Non-pigmented ciliary epithelial cell (primary cell): ENCODE measurements at places on chromosomes 1 and 21.

GRCh38 chr1:240991230-240991629 lies 365.8 kb downstream of the RGS7 start:
- DNase-seq = no peak

- no peak for DNase-seq
Observed at GRCh38 chr1:171984850-171985485, 143.7 kb downstream of the DNM3 start.

GRCh38 chr1:200776949-200777348 lies 38.3 kb downstream of the CAMSAP2 start:
- DNase-seq = no peak

DNA sequence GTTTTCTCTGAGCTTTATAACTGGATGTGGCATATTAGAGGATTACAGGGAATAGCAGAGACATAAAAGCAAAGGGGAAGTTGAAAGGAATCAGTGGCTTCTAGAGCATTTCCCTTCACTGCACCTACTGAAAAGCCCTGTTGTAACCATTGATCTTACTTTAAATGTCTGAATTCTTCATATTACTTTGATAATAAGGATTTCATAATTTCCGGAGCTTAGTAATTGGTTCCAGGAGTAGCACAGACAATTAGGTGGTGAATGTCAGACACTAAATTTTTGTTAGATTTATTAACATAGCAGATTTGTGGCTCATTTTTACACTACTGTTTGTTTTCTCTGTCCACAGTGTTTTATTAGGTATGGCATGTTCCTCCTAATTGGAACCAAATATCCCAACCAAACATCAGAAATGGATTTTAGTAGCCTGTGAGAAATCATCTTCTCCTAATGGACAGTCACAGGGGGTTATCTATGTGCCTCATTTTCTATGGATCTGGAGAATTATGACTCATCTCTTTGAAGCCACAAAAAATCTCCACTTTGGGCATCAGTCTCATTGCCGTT lies 100.5 kb downstream of the GIPC2 start:
- no peak for DNase-seq

DNA sequence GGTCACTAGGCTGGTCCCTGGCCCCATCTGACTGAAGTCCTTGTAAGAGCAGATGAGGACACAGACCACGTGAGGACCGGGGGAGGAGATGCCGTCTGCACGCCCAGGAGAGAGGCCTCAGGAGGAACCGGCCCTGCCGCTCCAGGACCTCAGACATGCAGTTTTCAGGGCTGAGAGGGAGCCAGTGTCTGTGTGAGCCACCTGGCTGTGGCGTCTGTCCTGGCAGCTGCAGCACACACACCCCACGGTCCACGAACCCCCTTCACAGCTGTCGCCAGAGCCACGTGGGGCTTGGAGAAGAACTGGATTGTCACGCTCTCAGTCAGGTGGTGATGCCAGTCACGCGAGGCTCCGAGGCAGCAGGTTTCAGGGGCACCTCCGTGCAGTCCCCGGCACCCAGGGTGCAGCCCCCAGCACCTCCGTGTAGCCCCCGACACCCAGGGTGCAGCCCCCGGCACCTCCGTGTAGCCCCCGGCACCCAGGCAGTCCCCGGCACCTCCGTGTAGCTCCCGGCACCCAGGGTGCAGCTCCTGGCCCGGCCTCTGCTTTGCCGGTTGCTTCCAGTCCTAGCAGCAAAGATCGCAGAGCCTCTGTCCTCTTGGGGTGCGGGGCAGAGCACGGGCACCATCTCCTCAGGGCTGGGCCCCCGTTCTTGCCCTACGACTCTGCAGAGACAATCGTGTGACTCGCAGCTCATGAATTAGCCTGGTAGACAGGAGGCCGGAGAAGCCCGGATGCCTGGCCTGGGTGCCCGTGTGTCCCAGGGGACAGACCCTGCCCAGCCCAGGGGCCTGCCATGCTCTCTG lies 19.0 kb upstream of the SUMO3 start:
- DNase-seq = no peak

GRCh38 chr21:17979763-17980162 lies 160.6 kb upstream of the C21orf91 start:
- no peak for DNase-seq

DNA sequence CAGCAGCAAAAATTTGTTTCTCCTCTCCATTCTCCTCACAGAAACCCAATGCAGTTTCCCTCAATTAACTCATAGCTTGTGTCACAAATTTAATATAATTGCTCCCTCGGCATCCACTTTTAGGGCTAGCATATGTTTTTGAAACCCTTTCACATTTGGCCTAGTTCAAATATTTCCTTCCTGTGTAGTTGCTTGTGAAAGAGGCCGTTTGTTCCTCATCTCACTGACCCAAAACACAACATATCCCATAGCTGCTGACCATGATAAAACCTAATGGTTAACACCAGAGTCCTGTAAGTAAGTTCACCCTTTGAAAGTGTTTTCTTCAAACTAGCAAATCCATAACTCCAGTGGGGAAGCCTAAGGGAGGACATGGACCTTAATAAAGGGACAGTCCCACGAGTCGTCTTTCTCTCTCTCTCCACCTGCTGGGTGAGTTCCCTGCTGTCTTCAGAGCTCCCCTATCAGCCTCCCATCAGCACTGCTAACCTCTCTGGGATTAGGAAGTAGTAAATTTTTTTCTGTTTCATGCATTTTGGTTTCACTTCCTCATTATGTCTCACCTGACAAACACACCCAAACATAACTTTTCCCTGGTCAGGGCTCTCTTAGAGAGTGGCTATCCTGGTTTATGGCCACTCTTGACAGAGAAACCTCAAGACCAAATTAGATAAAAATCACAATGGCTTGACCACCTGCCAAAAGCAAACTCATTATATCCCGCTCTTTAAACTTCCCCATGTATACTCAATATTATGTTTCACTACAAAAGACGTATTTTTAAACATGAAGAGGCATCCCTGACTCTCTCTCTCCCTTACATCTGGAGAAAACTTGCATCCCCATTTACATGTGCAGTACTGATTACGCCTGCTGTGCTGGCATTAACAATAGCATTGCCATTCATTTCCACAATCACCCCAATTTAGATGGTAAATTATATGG lies 177.7 kb upstream of the HP1BP3 start:
- DNase-seq = no peak

DNA sequence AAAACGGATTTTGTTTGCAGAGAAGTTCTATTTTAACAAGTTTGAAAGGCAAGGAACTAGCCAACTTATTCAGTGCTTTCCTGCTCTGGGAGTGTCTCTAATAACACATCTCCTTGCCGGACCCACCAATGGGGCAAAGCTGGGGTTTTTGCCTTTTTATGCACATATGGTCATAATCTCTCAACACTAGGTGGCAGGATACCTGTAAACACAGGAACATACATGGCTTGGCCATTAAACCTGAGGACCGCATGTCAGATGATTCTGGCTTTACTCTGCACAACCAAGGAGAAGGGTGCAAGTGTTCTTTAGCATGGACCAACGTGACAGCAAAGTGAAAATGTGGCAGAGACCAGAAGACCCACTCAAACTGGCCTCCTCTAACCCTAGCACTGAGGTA lies 4.9 kb downstream of the TMEM9 start:
- DNase-seq = no peak

DNA sequence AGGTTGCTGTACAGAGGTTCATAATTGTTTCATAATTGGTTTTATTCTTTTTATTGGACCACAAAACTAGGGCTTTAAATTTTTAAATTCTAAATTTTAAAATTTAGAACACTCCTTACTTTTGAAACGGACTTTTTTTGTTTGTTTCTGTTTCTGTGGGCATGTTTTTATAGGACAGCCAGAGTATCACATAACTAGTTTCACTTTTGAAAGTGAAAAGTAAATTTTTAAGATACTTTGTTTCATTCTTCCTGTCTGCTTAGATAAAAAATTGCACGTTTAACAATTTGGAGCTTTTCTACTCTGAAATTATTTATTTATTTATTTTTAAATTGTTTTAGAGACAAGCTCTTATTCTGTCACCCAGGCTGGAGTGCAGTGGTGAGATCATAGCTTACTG lies 29.7 kb downstream of the MDM4 start:
- DNase-seq = no peak

GRCh38 chr1:67970088-67970487 lies 80.3 kb downstream of the DIRAS3 start:
- DNase-seq = peak; percentile 78

DNA sequence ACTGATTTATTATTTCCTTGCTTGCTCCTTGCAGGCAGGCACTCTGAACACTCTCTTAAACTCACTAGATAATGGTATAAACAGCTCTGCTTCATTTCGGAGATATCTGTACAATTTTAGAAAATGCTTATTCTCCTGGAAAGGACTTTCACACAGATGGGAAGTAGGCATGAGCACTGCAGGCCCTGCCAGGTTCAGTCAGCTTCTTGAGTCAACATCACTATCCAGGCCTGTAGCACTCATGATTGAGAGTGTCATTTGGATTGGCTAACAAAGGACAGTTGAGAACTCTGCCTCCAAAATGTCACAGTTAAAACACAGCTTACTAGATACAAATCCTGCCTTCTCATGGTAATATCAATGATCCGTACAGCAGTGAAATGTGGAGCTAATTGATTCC lies 181.9 kb downstream of the CYYR1 start:
- DNase-seq = no peak

- DNase-seq = no peak
Observed at GRCh38 chr1:245825128-245825901, 670.5 kb downstream of the KIF26B start.

DNA sequence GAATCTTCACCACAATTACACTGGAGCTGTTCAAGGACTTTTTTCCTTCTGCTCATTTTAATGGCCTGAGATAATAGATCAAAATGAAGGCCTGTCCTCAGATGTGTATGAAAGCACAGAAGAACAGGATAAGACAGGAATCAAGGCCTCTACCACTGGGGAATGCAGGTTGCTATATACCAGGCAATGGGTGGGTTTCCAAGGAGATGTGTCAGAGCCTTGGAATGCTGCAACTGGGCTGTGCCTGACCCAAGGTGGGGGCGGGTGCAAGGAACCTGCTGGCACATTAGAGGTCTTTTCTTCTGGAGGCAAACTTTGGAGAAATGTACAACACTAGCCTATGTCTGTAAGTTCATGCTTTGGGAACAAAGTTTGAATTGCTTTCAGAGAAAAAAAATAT lies 21.7 kb upstream of the LAMC2 start:
- no peak for DNase-seq

- DNase-seq = no peak
Observed at GRCh38 chr1:166185526-166185925, 18.7 kb upstream of the FAM78B start.

DNA sequence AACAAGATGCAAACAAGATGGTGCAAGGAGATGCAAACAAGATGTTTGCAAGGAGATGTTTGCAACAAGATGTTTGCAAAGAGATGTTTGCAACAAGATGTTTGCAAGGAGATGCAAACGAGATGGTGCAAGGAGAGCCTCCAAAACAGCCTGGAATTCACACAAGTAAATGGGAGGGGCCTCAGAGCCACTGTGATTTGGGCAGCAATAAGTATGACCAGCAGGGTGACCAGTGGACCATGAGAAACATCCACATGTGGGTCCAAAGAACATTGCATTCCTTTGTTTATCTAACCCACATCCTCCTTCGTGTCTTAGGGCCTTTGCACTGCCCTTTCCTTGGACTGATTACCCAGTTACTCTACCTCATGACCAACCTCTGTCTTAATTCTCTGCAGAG lies 162.9 kb downstream of the PLPP3 start:
- no peak for DNase-seq

DNA sequence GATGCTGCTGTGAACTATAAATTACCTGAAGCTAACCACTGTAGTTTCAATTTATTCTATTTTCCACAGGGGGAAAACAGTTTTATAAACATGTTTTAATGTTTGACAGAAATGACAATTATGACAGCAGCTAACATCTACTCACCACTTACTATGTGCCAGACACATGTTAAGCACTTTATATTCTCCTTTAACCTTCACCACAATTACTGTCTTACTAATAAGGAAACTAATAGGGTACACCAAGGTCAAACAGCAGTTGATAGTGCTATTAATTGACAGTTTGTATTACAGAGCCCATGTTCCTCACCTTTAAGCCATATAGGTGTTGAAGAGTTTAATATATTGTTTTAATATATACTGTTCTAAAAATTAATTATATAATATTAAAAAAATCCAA lies 146.4 kb downstream of the EVI5 start:
- DNase-seq = no peak

- no peak for DNase-seq
Observed at GRCh38 chr1:205339717-205340116, 17.0 kb downstream of the KLHDC8A start.

- DNase-seq = no peak
Observed at GRCh38 chr1:180194546-180195207, 35.4 kb upstream of the LHX4 start.

- no peak for DNase-seq
Observed at GRCh38 chr1:168054117-168054516, 82.6 kb downstream of the GPR161 start.

GRCh38 chr1:11925938-11926292 lies 312 bp downstream of the KIAA2013 start:
- no peak for DNase-seq

GRCh38 chr1:10685808-10686403 lies 110.5 kb downstream of the CASZ1 start:
- no peak for DNase-seq

GRCh38 chr1:38239258-38239835 lies 192.8 kb upstream of the POU3F1 start:
- DNase-seq = no peak
